ENCODE measurements at places on chromosomes 3 and 15. TPM values are rescaled to one million over a fixed set of nuclear protein-coding genes. Genes with fewer than 3 reads are reported as not detected.

GRCh38 chr3:128498901-128499530 is 6.0 kb upstream of the GATA2 start:
- DNase-seq = peak; percentile 61

DNA sequence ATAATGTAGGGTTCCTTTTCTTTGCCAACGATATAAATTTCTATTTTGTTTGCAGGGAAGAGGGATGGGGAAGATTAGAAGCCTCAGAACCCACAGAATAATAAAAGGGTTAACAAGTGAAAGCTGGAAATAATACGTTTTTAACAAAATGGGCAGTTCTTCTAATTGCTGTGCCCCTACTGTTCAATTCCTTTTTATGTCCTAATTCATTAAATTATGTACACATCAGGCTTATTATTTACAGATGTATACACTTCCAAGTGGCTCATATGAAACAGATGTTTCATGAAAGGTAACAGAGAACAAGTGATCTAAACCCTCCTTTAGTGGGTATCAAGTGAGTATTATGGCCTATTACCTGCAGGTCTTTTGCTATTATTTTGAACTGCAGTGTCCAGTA is 16.2 kb downstream of the RARB start:
- DNase-seq = no peak

The PDIA5 gene
- 5.3 TPM for total RNA-seq

DNA sequence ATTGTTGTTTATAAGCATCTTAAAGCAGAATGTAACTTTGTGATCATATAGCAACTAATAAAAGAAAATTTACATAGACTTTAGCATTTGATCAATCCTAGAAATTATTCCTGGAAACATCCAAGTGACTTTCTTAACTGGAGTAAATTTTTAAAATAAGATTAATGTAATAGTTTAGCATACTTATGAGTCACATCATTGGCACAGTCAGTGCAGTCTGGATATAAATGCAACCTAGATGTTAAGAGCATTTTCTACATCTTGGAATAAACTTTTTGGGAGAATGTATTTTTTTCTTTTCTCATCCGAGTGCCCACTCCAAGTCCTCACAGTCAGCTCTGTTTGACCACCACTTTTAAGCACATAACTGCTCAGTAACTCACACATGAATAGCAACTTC is 324.6 kb upstream of the PLSCR5 start:
- no peak for DNase-seq

The XYLB gene
- 1.7 TPM for total RNA-seq

The MFAP1 gene
- 20.0 TPM for total RNA-seq

The EFHB gene
- 0.80 TPM for total RNA-seq

The RTP1 gene
- total RNA-seq = not detected

DNA sequence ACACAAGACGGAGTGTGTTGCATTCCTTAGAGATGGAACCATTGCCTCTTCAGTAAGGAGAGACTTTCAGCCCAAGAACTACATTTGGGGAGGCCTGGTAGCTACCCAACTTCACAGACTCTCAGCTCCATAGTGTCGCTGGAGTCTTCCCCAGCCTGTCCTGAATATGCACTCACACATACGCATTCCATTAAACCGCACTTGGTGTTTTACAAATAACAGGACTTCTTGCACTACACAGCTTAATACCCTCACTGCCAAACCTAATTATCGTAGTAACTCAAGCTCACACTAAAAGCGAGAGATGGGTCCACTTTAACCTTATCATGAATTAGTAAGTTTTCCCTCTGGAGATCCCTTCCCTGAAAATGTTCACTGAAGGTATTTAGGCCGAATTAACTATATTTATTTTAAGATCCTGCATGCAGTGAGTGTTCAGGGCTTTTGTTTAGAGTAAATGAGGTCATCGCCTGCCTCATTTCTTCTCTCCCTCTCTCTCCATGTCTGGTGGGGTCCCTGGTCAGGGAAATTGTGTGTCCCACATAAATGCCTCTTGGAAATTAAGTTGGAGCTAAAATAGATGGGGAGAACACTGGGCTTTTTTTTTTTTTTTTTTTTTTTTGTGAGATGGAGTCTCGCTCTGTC is 171.9 kb downstream of the FAM43A start:
- no peak for DNase-seq

DNA sequence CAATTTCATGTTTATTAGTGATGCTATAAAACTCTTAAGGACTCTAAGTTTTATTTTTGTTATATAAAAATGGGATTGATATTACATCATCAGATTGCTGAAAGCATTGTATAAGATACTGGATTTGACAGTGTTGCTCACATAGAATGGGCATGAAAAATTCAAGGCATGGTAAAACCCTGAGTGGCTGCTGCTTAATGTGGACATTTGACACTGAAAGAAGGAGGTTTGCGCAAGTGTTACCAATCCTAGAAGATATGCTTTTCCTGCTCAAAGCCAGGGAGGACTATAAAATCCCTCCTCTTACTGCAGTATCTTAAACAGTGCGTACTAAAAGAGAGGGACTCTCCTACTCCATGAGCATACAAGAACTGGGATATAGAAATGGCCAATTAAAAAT is 65.8 kb upstream of the PTX3 start:
- DNase-seq = no peak

The AADACL2 gene
- total RNA-seq = 78.2 TPM

The NEK11 gene
- 6.3 TPM for total RNA-seq

DNA sequence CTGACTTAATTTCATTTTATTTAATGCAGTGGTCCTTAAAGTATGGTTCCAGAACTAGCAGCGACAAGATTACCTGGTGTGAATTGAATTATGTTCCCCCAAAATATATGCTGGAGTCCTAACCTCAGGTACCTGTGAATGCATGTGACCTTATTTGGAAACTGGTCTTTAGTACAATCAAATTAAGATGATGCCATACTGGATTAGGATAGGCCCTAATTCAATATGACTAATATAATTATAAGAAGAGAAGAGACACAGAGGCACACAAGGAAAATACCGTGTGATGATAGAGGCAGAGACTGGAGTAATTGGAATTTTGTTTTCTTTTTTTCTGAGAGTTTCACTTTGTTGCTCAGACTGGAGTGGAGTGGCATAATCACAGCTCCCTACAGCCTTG is 12.6 kb upstream of the SPATA16 start:
- no peak for DNase-seq

The CHRFAM7A gene
- 5.0 TPM for total RNA-seq

DNA sequence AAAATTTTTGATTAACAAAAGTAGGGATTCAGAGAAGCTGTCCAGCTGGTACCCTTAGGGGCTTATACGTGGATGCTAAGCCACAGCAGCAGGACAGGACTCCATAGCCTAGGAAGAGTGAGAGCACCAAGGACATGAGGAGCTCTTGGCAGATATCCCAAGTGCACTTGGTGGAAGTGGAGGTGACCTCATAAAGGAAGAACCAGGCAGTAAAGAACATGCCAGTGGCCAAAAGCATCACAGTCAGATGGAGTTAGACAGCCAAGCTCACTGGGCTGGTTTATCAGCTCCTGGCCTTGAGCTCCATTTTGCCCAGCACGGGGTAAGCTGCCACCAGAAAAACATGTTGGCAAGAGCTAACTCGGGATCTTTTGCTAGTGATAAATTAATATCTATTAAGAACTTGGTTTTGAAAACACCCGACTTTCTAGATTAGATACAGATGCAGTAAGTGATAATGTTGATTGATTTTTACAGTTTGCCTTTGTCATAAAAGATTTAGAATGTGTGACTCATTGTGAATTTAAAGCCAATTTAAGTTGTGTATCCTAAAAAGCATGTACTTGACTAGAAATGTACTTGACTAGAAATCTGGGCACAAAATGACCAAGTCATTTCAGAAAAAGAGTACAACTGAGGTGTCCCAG is 108.0 kb downstream of the CMSS1 start:
- no peak for DNase-seq

GRCh38 chr3:8562081-8562595 is 60.5 kb downstream of the LMCD1 start:
- DNase-seq = no peak

DNA sequence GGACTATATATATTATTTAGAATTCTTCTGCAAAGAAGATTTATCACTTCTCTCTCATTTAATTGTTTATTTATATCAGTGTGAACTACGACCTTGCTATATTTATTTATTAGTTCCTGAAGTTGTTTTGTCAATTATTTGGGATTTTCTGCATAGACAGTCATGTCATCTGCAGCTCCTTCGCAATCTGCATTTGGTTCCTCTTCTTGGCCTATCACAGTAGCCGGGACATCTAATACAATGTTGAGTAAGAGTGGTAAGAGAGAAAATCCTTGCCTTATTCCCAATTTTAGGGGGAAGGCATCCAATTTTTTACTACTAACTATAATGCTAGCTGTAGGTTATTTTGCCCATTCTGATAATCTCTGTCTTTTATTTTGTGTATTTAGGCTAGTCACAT is 39.4 kb downstream of the FOXL2 start:
- DNase-seq = no peak

The GMPS gene
- 35.5 TPM for total RNA-seq

DNA sequence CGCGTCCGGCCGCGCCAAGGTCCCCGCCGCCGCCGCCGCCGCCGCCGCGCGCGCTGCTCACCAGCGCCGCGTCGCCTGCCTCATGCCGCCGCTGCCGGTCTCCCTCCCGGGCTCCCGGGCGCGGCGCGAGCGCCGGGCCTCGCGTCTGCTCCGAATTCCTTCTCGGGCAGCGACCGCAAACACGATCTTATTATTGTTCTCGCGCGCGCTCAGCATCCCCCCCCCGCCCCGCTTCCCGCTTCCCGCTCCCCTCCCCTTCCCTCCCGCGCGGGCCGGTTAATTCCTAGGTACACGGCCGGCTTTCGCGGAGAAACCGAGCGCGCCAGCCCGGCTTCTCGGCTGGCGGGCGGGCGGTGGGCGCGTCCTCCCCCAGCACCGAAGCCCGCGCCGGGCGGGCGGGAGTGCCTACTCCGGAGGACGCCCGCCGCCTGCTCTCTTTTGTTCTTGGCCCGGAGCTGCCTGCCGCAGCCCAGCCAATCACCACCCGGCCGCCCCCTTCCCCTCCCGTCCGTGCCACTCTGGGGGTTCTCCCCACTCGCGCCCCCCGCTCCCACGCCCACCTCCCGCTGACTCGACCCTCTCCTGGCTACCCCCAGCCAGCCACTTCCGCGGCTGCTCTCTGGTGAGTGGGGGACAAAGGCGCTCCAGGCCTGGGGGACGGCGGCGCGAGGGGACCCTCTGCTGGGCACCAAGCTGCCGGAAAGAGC is at the start of gene HDGFL3:
TSS of gene HDGFL3 (minus strand) at position 164 of the 707 bp plus-strand sequence. CDS start 409 bp downstream, outside the sequence.
- DNase-seq = no peak

DNA sequence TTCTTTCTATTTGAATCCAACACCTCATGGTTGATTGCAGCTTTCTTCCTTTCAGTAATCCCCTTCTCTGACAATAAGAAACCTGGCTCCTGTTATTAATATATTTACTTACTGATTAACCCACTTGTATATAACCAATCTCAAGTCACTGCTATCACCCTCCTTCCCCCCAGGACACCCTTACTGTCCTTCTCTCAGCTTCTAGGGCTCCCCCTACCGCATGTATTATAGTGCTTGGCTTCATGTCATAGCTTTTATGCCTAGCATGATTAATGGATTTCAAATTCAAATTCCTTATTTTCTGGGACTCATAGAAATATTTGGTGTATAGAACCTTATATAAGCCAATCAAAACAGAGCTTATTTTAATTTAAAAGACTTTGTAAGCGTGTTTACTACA is 75.7 kb upstream of the BNIP2 start:
- DNase-seq = no peak

The KLF13 gene
- 78.3 TPM for total RNA-seq

The UCN2 gene
- 6.3 TPM for total RNA-seq

DNA sequence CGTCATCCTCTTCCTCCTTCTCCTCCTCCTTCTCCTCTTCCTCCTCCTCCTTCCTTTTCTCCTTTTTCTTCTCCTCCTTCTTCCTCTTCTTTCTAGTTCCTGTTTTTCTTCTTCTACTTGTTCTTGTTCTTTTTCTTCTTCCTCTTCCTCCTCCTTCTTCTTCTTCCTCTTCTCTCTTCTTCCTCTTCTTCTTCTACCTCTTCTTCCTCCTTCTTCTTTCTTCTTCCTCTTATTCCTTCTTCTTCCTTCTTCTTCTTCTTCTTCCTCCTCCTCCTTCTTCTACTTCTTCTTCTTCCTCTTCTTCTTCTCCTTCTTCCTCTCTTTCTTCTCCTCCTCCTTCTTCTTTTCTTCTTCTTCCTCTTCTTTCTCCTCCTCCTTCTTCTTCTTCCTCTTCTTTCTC is 310.2 kb upstream of the LMCD1 start:
- no peak for DNase-seq

DNA sequence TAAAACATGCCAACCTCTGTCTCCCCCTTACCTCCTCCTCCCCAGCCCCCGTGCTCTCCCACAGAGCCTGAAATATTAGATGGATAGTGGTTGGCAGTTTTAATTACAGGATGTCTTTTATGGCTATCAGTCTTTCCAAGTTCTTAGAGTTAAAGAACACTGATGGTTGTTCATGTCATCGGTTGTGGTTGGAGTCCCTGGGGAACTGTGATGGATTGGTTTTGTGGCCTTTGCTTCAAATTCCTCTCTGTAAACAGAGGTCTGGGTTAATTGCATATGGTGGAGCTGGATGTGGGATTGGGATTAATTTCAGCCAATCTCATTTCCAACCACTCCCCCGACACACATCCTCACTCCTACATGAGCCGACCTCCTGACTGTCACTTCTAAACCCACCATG is 164.5 kb upstream of the PROK2 start:
- DNase-seq = no peak

DNA sequence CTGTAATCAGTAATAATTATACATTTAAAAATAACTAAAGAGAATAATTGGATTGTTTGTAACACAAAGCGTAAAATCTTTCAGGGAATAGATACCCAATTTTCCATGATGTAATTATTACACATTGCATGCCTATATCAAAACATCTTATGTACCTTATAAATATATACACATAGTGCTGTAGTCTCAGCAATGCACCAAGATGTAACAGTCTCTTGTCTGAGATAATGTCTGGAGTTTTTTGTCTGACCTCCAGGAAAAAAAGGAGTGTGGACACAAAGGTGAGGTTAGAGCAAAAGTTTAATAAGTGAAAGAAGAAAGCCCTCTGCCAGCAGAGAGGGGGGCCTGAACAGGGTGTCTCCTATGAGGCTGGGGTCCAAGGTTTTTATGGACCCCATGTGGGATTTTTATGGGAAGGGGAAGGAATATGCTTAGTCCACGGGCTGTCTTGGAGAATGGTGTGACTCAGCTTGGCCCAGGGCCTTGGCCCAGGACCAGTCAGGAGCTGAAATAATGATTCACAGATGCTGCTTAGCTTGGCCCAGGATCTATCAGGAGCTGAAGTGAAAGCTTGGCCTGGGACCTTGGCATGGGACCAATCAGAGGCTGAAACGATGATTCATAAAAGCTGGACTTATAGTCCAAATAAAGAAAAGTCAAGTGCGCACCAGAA is 545.0 kb downstream of the ZPLD1 start:
- DNase-seq = peak; percentile 66

The AGTR1 gene
- total RNA-seq = 20.6 TPM

Data from lower leg skin (tissue), 4 donors.